ENCODE measurements at places on chromosomes 2 and 18.
A peak's percentile ranks its signal among the peaks of the same experiment; 100 is the strongest.

DNA sequence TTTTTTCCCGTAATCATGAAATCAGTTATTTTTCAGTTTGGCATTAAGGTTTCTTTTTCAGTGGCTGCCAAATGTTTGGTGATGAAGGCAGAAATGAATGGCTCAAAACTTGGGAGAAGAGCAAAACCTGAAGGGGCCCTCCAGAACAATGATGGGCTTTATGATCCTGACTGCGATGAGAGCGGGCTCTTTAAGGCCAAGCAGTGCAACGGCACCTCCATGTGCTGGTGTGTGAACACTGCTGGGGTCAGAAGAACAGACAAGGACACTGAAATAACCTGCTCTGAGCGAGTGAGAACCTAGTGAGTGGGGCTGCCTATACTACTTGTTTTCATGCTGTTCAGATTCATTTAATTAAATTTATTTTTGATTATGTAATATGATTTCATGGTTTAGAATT lies 29.2 kb upstream of the MSH2 start:
- no peak for DNase-seq

- no peak for DNase-seq
Observed at GRCh38 chr2:66334237-66335029, 100.5 kb upstream of the MEIS1 start.

GRCh38 chr2:23615216-23616020 lies 230.4 kb downstream of the KLHL29 start:
- DNase-seq: peak; percentile 19

GRCh38 chr2:134436706-134437105 lies 182.8 kb downstream of the MGAT5 start:
- no peak for DNase-seq

DNA sequence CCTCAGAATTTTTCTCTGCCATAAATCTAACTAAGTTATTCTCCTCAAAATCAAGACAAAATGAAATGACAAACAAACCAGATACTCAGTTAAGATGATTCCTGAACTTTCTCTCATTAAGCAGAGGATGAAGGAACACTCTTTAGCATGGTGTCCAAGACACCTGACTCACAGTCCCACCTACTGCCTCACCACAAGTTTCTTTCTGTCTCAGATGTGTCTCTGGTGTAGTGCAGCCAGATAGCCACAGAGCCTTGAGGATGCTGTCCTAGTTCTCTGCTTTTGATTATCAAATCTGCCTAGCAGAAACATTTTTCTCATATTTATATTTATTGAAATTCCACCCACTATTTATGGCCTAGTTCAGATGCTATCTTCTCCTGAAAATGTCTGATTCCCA lies 103.6 kb upstream of the TMEM200C start:
- DNase-seq: no peak

- no peak for DNase-seq
Observed at GRCh38 chr2:216559625-216560156, 61.0 kb downstream of the RPL37A start.

- no peak for DNase-seq
Observed at GRCh38 chr18:54257015-54257414, 12.3 kb upstream of the POLI start.

DNA sequence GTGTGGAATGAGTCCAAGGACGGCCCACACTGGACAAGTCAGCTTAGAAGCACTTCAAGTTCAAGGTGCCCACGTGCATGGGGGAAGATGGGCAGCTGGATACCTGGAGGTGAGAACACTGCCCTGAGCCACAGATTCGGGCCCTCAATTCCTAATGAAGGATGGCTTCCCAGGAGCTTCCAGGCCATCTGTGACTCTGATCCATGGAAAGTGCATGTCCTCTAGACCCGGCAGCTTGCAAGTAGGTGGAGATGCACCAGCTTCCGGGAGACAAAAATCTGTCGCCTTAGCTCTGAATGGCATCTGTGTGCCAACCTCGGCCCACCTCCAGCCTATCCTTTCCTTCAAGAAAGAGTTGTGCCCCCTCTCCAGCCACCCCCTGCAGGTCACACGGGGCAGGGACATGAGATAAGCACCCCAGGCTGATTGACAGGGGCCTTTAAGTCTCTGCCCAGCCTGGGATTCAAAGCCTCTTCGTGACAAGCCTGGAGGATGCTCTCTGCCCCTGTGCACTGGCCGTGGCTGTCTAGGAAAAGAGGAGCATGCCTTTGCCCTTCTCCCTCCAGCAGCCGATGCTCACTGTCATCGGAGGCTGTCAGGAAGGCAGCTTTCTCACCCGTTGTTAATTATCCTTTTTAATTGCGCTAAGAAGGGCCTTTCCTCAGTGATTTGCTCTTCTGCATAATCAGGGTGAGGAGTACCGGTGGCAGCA lies 65.5 kb downstream of the BIN1 start:
- DNase-seq: peak; percentile 33
